ENCODE measurements at places on chromosomes 13 and 19.

DNA sequence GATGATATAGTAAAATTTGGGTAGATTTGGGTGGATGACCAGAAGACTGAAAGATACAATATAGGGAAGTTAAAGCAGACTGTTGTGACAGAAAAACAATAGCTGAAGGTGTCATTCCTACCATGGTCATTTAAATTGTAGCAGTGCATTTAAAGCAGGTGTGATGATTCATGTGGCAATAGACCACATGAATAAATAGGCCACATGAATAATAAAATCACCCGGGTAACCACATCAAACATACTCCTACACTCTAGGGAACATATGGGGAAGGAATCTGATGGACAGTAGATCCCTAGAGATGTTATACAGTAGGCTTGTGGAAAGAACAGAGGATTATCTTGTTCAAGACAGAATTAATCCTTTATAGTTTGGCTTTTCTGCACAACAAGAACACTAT, 392.6 kb downstream of the SLITRK5 start:
- no peak for DNase-seq

DNA sequence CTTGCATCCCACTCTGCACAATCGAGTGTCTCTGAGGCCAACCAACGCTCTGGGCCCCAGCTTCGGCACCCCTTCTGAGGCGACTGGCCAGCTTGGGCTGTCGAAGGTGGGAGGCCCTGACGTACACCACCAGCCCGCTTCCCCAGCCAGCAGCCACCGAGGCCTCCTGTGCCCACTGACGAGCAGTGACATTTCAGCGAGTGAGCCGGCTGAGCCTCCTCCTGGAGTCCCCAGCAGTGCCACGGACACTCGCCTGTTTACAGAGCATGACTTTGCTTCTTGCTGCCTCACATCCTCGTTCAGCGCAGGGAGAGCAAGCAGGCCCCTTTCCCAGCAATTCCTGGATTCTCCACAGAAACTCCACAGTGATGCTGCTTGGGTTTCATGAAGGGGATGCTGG, 240.2 kb upstream of the MAB21L1 start:
- no peak for DNase-seq

- no peak for DNase-seq
Measured at GRCh38 chr13:104757712-104758111, 1691.5 kb upstream of the SLC10A2 start.

- peak; percentile 82 for DNase-seq
Measured at GRCh38 chr13:28031220-28031895, 42.9 kb upstream of the URAD start.

- DNase-seq = no peak
Measured at GRCh38 chr13:65154661-65155447, 2075.3 kb downstream of the PCDH9 start.

DNA sequence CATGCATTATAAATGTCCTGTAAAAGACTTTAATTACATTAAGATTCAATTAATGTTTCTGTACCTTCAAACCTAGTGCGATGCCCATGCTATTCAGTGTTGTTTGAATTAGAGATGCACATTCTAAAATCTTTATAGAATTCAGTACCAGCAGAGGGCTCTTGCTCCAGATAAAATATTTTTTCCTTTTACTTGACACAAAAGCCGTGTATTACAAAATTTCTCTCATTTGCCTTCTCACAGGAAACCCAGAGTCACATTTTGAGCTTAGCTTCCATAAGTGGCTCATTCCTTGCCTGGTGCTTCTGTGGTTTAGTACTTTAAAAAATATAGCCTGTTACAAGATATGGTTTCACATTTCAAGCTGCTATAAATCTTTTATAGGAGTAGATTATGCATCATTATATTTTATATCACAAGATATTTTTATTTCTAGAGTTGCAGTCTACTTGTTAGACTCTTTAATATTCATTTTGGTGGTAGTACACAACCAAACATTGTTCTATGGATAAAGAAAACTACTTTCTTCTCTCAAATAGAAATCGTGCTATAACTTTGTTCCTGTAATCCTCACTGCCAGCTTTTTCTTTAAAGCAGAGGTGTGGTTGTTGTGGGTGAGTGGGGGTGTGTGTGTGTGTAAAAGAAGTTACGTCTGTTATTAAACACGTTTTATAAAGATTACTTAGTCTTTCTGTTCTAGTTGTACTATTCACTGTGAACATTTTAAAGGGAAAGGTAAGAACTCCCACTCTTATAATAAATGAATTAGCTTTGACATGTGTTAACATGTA, 101.4 kb downstream of the RNF17 start:
- DNase-seq = peak; percentile 9

DNA sequence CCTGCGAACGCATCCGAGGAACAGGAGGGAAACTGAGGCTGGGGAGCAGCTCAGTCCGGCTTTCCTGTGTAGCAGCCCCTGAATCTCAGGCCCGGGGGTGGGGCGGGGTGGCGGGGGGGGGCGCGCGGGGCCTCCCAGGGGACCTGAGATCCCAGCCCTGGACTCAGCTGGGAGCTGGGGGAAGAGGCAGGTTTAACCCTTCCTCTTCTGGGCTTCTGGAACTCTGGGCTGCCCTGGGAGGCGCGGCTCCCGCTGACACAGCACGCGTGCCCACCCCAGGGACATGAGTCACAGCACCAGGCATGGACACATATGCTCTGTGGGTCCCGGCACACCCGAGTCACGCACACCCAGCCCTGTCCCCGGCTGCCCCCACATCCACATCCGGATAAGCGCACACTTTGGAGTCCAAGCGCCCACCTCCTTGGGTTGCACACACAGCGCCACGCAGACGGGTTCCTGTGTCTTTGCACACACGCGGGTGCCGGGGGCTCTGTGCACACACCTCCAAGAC, 3.5 kb upstream of the CIRBP start:
- DNase-seq = peak; percentile 69

- DNase-seq = no peak
Measured at GRCh38 chr13:49455007-49455398, 10.9 kb downstream of the SETDB2 start.

DNA sequence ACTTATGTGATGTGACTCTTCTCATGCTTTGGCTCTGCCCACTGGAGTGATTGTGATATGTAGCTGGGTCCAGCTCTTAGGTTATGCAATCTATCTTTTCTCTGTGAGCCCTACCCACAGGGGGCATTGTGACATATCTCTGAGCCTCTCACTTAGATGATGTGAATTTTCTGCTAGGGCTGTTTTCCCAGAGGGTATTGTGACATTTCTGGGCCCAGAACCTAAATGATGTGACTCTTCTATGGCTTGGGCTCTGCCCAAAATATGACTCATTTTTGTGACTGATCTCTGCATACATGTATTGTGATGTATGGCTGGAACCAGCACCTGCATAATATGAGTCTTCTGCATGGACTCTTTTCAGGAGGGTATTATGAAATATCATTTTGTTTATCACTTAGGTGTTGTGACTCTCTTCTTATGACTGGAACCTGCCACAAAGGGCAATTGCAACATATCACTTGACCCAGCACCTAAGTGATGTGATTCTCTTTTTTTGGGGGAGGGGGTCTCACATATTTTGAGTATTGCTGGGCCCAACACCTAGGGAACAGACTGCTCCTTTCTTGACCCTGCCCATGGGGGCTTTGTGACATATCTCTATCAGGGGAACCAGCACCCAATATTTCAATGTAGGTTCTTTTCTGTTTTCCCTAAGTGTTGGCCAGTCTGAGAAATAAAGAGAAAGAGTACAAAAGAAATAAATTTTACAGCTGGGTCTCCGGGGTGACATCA, 12.1 kb upstream of the ZNF254 start:
- DNase-seq = peak; percentile 13

- no peak for DNase-seq
Measured at GRCh38 chr13:80329250-80329649, 11.7 kb downstream of the SPRY2 start.

DNA sequence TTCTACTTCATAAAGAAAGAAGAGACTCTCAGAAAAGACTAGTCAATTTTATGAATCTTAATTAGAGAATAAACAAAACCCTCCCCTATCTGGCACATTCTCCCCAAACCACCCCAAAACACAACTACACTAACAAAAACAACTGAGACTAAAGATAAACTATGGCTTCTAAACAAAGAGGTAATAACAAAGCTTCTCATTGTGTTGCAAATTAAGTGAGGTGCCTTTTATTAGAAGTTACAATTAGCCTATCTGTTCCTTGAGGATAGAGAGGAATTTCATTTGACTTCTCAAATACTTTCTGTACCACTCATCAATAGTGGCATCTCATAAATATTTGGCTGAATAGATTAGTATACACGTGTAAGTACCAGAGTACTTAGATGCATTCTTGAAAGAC, 1196.2 kb downstream of the PCDH9 start:
- DNase-seq = no peak

- DNase-seq = peak; percentile 21
Measured at GRCh38 chr13:43316946-43317353, 293.6 kb downstream of the DNAJC15 start.

GRCh38 chr19:4374498-4375163, 25.7 kb downstream of the SH3GL1 start:
- DNase-seq = peak; percentile 77

GRCh38 chr19:15679089-15679488, 6.2 kb downstream of the CYP4F12 start:
- DNase-seq = no peak

DNA sequence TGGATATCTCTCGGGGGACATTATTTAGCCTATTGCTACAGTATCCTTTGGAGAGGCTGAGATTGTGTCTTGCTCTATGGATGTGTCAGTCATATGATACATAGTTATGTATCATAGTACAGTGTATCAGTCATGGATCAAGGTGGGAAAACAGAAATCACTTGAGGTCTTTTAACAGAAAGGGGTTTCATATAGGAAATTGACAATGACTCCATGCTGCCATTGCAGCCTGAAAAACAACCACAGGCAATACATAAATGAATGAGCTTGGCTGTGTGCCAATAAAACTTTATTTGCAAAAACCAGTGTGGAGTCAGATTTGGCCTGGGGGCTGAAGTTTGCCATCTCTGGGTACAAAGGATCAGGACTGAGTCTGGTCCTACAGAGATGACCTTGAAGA, 35.4 kb downstream of the COLGALT1 start:
- DNase-seq = no peak

- no peak for DNase-seq
Measured at GRCh38 chr19:38733241-38733492, 11.1 kb downstream of the CAPN12 start.

DNA sequence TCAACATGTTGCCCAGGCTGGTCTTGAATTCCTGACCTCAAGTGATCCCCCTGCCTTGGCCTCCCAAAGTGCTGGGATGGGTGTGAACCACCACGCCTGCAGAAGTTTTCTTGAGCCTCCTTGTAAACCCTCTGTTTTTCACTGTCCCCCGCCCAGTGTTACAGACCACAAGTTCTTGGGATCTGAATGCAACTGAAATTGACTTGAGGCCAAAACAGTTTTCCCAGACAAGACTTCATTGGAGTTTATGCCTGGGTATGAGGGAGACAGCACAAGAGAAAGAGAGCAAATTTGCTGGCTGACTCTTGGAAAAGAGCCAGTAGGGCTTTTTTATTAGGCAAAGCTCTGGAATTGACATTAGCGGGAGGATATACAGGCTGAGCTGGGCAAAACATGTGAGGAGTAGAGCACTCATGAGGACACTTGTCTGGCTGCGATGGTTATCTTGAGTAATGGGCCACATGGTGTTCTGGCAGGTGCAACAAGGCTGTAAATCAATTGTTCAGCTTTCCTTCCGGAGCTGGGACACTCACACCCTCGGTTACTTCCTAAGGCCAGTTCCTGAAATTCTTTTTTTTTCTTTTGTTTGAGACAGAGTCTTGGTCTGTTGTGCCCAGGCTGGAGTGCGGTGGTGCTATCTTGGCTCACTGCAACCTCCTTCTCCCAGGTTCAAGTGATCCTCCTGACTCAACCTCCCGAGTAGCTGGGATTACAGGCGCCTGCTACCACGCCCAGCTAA, 12.7 kb upstream of the HNRNPL start:
- no peak for DNase-seq

DNA sequence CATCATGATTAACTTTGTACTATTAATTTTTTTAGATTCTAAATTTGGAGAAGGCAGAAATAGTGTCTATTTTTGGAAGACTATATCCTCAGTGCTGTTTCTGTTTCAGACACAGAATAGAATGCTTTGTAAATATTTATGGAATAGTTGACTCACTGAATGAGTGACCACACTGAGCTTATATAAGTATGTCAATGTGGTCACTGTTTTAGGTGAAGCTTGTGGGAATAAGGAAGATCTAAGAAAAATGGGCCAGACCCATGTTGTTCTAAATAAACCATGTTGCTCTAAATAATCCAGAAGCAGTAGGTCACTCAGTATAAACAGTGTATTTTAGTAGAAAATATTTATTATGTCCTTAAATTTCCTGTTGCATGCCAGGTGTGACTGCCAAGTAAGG, 45.5 kb upstream of the DACH1 start:
- no peak for DNase-seq

GRCh38 chr19:53068834-53069233, 24.3 kb downstream of the ERVV-2 start:
- no peak for DNase-seq

GRCh38 chr13:78239714-78240113, 321.1 kb upstream of the EDNRB start:
- DNase-seq = no peak

GRCh38 chr19:45882652-45883585, 3.0 kb downstream of the IRF2BP1 start:
- peak; percentile 64 for DNase-seq

GRCh38 chr19:13906521-13906904, 512 bp downstream of the CC2D1A start:
- peak; percentile 11 for DNase-seq

DNA sequence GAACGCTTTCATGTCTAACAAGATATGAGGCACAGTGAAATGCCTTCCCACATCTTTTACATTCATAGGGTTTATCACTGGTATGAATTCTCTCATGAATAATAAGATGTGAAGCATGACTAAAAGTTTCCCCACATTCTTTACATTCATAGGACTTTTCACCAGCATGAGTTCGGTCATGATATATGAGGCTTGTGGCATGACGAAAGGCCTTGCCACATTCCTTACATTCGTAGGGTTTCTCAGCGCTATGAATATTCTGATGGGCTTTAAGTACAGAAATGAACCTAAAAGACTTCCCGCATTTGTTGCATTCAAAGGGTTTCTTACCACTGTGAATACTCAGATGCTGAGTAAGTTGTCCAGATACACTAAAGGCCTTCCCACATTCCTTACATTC, 21.3 kb downstream of the ZNF607 start:
- no peak for DNase-seq

DNA sequence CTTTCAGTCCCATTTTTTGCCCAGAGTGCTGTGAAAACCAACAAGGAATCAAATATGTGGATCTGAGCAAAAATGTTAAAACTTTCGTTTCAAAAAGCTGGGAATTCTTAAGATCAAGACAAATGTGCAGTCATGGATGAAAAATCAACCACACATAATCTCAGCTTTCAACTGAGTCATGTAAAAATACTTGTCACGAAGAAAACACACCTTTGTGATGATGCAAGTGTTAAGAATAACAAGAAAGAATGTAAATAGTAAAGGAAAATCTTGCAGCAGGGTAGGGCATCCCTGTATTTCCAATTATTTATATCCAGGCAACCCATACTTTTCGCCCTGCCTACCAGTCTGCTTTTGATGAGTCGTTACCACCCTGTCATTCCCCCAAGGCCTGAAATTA, 27.4 kb upstream of the DCLK1 start:
- DNase-seq = no peak

GRCh38 chr19:55693336-55693974, 18.4 kb downstream of the EPN1 start:
- no peak for DNase-seq

GRCh38 chr13:51913421-51914136, 51.8 kb downstream of the CCDC70 start:
- no peak for DNase-seq

- DNase-seq = no peak
Measured at GRCh38 chr13:95530178-95530577, 22.3 kb upstream of the CLDN10 start.
